ENCODE measurements at places on chromosomes 4 and X. TPM values are rescaled to one million over a fixed set of nuclear protein-coding genes. Genes with fewer than 3 reads are reported as not detected.

CENPVL2 gene
- 2.5 TPM for total RNA-seq

PAK3 gene
- 105 TPM for total RNA-seq

SPANXN5 gene
- not detected for total RNA-seq

NLGN4X gene
- total RNA-seq, result 63.2 TPM

POLN gene
- total RNA-seq, result 7.8 TPM

FGF5 gene
- total RNA-seq, result 0.63 TPM

CLCN4 gene
- total RNA-seq, result 56.3 TPM

FOXR2 gene
- total RNA-seq, result not detected

ADGRG2 gene
- total RNA-seq, result 7.5 TPM

EMCN gene
- total RNA-seq, result 2.2 TPM

IBSP gene
- total RNA-seq, result not detected

CYTL1 gene
- total RNA-seq, result not detected

TMEM156 gene
- 0.31 TPM for total RNA-seq

SMR3B gene
- not detected for total RNA-seq

DUSP21 gene
- not detected for total RNA-seq

SH3D19 gene
- total RNA-seq, result 13.1 TPM

SLITRK2 gene
- 9.4 TPM for total RNA-seq

FAT4 gene
- total RNA-seq, result 162 TPM

CXCL11 gene
- not detected for total RNA-seq

TMEM47 gene
- total RNA-seq, result 32.2 TPM

ADH1C gene
- total RNA-seq, result not detected

JADE3 gene
- 11.0 TPM for total RNA-seq

All from parietal lobe (tissue), 2 donors.